ENCODE measurements at places on chromosomes 7 and 10.
A peak's percentile ranks its signal among the peaks of the same experiment; 100 is the strongest.

DNA sequence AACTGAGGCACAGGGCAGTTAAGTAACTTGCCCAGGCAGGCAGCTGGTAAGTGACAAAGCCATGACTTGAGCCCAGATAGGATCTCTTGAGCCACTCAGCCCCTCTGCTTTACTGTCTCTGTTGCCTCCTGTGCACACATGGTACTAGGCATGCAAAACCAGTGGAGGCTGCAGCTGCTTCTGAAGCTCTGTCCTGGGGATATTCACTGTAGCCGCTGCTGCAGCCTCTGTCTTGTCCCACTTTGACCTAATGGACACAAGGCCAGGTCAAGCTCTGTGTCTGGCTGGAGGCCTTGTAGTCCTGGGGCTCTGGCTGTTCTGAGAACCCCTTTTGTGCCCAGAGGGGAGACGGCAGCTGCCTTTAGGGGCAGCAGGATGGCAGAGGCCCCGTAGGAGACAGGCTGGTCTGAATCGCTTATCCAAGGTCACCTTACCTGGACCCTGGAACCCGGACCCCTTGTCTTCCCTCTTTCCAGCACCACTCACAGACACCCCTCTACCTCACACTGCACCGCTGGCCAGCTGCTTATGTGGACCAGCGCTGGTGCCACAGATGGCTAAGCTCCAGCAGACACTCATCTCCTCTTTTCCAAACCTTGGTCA is 57.6 kb downstream of the TSPAN15 start:
- DNase-seq = no peak

DNA sequence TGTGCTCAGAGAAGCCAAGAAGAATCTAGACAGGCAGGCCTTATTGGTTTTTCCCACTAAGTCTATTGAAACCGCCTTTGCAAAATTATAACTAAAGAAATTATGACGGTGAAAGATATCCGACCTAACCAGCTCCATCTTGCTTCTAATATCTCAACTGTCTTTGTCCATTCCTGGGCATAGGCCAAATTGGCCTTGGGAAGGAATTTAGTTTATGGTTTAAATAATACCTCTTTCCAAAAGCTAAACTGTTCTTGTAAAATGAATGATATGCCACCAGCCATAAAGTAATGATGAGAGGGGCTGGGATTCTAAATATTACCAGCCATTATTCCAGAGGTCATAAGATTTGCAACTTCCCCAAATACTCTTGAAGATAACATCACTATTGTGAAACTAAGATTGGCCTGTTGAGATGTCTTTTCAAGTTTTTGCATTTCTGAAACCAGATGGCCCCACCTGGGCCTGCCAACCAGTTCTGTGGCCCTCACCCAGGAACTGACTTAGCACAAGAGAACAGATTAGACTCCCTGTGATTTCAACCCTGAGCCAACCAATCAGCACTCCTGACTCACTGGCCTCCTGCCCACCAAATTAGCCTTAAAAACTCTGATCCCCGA is 41.2 kb upstream of the SLC35G1 start:
- no peak for DNase-seq

DNA sequence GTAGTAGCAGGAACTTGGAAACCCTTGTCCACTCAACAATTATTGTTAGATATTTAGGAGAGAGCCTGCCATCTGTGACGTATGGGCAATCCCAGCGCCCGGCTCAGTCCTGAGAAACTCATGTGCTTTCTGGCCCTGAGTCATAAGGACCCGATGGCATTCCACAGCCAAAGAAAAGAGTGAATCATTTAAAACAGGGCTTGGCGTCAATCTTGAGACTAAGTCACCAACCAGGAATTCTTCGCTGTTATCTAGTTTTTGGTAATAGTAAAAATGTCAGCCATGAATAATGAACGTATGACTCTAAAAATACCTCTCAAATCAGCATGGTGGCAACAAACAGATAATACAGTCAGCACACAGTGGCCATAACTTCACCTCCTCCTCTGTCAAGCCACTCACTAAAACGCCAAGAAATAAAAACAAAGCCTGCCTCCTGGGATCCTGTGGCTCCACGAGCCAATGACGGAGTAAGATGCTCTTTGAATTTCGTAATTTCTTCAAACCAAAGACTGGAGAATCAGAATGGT is 140.8 kb downstream of the ADAM12 start:
- peak; percentile 100 for DNase-seq

GRCh38 chr10:96987842-96988175 is 155.7 kb downstream of the LCOR start:
- peak; percentile 71 for DNase-seq

GRCh38 chr10:46031648-46032532 is 1.5 kb upstream of the NCOA4 start:
- DNase-seq = no peak

Measured in GM04503 (cell line).